Osteocyte (in vitro differentiated cells): ENCODE measurements at places on chromosomes 2 and 18.

DNA sequence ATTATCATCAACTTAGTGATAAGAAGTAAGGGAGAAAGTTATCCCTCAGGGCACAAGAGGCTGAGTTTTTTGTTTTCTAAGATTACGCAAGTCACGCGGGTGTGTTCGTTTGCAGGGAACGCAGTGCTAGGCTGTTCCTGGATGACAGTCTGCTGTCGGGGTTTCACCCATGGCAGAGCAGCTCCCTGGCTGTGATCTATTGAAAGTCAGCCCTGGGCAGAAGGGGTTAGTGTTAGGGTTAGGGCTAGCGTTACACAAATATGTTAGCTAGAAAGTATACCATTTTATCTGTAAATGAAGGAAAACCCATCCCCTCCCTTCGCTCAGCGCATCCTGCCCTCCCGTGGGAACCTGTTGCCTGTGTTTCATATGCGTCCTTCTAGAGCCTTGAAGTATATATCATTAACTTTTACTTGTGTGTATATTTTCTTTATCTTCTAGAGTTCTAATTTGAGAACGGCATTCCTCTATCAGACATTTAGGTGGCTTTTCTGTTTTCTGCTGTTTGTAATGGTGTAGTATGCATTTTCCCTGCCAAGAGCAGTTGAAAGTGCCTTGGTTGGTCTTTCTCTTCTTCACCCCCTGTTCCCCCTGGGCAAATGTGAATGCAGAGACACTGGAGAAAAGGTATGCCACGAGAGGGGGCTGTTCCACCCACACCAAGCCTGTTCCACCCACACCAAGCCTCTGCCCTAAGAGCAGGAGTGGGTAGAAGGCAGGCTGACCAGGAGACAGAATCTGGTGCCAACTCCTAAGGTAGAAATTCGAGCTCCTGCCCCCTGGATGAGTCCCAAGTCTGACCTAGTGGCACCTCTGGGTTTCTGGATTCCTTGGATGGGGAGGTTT, 47.0 kb downstream of the ARMC9 start:
- H3K36me3 ChIP-seq = peaks cover 52% of the 10 kb centered on the region

- peaks cover 6% of the 10 kb centered on the region for H3K36me3 ChIP-seq
- H3K4me1 ChIP-seq = no peaks in the 10 kb centered on the region
- no peak overlapping the region for H3K27ac ChIP-seq
Measured at GRCh38 chr2:71620116-71620515, 166.8 kb downstream of the DYSF start.

GRCh38 chr2:123715467-123715982, 309.6 kb upstream of the CNTNAP5 start:
- no peaks in the 10 kb centered on the region for H3K36me3 ChIP-seq
- DNase-seq = no peak
- H3K27ac ChIP-seq = no peak overlapping the region
- no peak overlapping the region for H3K4me3 ChIP-seq

- no peak overlapping the region for H3K27ac ChIP-seq
- DNase-seq = no peak
- H3K4me3 ChIP-seq = no peak overlapping the region
- no peaks in the 10 kb centered on the region for H3K36me3 ChIP-seq
- H3K27me3 ChIP-seq = no peaks in the 10 kb centered on the region
Measured at GRCh38 chr2:19664646-19665045, 237.1 kb downstream of the TTC32 start.

GRCh38 chr2:233841183-233841582, 13.2 kb downstream of the HJURP start:
- peaks cover 23% of the 10 kb centered on the region for H3K4me1 ChIP-seq
- H3K36me3 ChIP-seq = peaks cover 14% of the 10 kb centered on the region
- DNase-seq = peak; percentile 54
- no peak overlapping the region for H3K4me3 ChIP-seq
- no peaks in the 10 kb centered on the region for H3K27me3 ChIP-seq

DNA sequence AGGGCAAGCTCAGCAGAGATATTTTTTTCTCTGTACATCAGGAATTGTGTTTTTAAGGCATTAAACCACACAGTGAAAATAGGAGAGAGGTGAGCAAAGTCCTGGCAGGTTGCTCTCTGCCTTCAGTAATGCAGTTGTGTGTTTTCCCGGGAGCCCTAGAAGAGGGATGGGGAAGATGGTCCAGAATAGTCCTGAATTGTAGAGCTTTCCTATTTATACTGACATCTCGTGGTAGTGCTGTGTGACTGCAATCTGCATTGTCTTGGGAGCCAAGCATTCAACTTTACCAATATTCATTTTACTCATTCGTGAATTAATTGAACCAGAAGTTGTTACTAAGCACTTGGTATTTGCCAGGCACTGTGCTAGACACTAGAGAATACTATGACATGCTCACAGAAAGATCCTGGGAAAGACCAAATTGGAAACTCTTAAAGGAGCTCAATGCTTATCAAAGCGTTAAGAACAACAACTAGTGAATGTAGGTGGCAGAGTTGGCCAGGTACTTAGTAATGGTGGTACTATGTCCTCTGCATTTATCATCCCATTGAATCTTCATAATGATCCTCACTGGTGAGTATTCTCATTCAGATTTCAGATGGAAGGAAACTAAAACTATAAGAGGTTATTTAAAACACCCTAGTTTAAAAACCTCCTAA, 214.6 kb downstream of the TRIB2 start:
- no peaks in the 10 kb centered on the region for H3K36me3 ChIP-seq
- H3K4me3 ChIP-seq = no peak overlapping the region
- H3K27ac ChIP-seq = no peak overlapping the region
- DNase-seq = no peak
- peaks cover 59% of the 10 kb centered on the region for H3K4me1 ChIP-seq

- peaks cover 3% of the 10 kb centered on the region for H3K27me3 ChIP-seq
- H3K4me1 ChIP-seq = peaks cover 25% of the 10 kb centered on the region
- H3K4me3 ChIP-seq = no peak overlapping the region
- H3K36me3 ChIP-seq = no peaks in the 10 kb centered on the region
- no peak for DNase-seq
Measured at GRCh38 chr2:200756618-200757321, 54.9 kb upstream of the BZW1 start.

DNA sequence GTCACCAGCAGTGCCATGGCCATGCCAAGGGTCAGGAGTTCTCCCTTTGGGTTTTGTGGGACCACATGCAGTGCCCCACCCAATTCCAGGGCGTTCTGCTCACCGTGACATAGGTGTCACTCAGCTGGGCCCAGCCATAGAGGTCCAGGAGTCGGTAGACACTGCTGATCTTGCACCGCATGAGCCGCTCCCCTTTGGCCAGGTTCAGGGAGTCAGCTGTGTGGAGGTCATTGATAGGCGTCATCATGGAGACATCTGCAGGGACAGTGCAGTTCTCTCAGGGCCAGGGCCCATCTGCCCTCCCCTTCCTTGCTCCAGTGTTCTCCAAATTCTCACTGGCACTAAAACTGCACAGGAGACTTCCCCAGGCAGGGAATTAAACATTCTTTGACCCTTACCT, 71.9 kb downstream of the ADD2 start:
- no peaks in the 10 kb centered on the region for H3K36me3 ChIP-seq
- no peak overlapping the region for H3K27ac ChIP-seq
- no peak overlapping the region for H3K4me3 ChIP-seq
- peaks cover 24% of the 10 kb centered on the region for H3K27me3 ChIP-seq

DNA sequence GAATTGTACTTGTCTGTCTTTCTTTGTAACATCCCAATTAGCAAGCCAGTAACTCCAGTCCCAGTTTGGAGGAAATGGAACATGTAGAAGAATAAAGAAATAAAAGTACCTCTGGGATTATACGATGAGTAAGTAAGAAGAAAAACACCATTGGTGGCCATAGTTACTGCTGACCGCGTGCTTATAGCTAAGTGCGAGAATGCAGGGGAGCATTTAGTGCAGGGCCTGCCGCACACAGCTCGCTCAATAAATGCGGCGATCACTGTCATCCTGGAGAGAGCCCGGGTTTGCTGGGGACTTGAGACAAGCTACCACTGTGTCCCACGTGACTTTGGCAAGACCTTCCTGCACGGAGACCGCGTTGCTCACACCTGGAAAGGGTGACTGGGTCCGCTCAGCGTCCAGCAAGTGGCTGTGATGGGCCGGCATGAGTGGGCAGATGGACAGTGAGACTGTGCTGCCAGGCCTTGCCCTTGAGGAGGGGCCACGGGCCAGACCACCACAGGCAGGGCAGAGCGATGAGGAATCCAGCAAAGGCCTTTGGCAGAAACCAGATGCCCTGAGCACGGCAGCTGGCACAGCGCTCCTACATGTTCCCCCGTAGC, 54.8 kb downstream of the ADI1 start:
- H3K27me3 ChIP-seq = no peaks in the 10 kb centered on the region
- H3K27ac ChIP-seq = no peak overlapping the region
- H3K4me1 ChIP-seq = peaks cover 7% of the 10 kb centered on the region
- no peak for DNase-seq
- peaks cover 20% of the 10 kb centered on the region for H3K36me3 ChIP-seq

DNA sequence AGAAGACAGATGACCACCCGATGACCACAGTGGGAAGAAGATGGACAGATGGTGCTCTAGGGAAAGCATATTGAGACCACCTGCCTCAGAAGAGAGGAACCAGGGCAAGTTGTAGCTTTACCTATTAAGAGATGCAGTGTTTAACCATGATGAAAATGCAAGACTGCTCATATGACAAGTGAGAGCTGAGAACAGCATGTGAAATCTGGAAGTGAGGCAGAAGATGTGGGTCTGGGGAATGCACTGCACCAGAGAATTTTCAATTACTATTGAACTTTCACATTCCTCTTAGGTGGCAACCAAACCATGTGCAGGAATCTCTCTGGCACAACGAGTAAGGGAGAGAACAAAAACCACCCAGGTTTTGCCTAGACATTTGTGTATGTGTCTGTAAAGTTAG, 184.8 kb upstream of the CRIM1 start:
- H3K4me1 ChIP-seq = no peaks in the 10 kb centered on the region
- H3K36me3 ChIP-seq = no peaks in the 10 kb centered on the region
- H3K27ac ChIP-seq = no peak overlapping the region
- no peak for DNase-seq
- H3K4me3 ChIP-seq = no peak overlapping the region
